ENCODE measurements at places on chromosomes 6 and 20.

- DNase-seq, result no peak
These were observed 32.8 kb upstream of the SIRPB2 start for GRCh38 chr20:1524004-1524403.

GRCh38 chr20:54115172-54115854, 44.9 kb upstream of the BCAS1 start:
- DNase-seq, result no peak

- DNase-seq, result no peak
These were observed 34.6 kb downstream of the C6orf52 start for GRCh38 chr6:10659699-10660348.

DNA sequence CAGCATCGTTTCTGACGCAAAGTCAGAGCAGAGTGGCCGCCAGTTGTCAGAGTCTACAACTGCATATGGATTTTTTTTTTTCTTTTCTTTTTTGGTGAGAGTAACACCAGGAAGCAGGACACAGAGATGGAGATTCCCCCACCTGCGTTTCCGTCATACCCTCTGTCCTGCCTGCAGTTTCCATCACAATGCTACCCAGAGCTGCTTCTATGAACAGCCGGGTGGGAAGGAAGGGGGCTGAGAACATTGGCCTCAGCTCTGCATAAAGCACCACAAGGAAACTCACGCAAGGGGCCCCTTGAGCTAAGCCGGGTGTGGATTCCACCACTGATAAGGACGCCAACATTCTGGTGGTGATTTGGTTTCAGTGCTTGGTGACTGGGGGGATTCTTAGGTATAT, 183.5 kb upstream of the AFDN start:
- DNase-seq, result no peak

GRCh38 chr20:58306421-58307261, 2.9 kb upstream of the RAB22A start:
- peak; percentile 32 for DNase-seq

DNA sequence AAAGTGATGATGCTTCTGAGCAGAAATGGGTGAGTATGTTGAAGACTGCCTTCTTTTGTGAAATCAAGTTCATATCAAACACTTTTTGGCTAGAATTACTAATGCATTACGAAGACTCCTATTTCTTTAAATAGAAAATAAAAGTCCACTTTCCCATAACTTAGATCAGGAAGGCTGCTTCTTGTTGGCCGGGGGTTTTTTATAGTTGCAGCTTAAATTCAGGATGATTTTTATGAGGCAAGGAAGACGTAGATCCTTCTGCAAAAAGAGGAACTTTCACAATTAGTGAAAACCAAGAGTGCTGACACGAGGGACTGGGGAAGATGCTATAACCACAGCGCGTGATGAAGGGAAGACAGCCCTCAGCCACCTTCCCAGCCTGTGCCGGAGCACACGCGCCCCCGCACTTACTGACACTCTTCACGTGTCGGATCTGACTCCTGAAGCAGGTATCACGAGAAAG, 206.1 kb upstream of the PRDM1 start:
- DNase-seq, result no peak

GRCh38 chr6:28817808-28818145, 106.0 kb downstream of the TRIM27 start:
- no peak for DNase-seq

GRCh38 chr20:8891039-8891438, 177.8 kb upstream of the PLCB4 start:
- no peak for DNase-seq

- DNase-seq, result no peak
These were observed 2.0 kb downstream of the FRS3 start for GRCh38 chr6:41777551-41778285.

GRCh38 chr20:33679758-33680485, 5.7 kb upstream of the NECAB3 start:
- DNase-seq, result no peak

DNA sequence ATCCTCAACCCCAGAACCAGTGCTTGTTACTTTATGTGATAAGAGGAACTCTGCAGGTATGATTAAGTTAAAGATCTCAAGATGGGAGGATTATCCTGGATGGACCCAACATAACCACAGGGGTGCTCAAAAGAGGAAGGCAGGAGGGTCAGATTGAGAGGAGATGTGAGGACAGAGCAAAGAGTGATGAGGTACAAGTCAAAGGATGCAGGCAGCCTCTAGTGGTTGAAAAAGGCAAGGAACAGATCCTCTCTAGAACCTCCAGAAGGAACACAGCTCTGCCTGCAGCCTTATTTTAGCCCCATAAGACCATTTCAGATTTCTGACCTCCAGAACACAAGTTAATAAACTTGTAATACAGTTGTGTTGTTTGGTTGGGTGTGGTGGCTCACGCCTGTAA, 41.2 kb downstream of the PDSS2 start:
- no peak for DNase-seq

DNA sequence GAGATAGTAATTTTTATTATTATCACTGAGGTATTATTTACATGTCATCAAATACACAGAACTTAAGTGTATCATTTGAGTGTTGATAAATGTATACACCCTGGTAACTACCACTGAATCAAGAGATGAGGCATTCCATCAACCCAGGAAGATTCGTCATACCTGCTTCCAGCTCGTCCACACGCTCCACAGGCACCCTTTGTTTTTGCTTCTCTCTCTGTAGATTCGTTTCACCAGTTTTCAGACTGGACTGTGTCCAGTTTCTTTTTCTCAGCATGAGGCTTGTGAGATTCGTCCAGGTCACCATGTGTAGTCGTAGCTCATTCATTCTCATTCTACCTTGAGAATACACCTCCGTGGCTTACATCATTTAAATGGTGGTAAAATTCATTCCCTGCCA, 64.5 kb downstream of the BFSP1 start:
- DNase-seq, result no peak

DNA sequence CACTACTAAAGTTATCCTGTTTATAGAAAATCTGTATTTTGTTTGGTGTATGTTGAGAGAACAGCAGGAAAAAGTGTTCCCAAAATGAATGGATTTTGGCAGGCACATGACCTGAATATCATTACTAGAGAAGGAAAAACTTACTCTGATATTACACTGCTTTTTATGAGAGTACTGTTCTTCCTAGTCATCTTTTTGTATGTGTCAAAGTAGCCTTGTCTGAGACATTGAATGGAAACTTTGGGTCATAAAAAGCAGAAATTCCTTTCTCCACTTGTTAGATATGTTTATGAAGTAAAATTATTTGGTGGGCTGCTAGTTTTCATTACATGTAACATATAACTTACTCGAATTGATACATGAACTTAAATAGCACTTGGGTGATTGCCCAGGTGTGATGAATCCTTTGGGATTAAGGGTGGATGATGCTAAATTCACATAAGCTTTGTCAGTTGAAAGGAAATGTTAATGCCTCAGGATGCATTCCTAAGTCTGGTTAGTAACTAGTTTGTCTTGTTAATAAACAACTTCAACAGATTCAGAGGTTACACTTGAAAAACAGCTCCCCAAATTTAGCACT, 206.7 kb downstream of the CENPW start:
- DNase-seq, result no peak

DNA sequence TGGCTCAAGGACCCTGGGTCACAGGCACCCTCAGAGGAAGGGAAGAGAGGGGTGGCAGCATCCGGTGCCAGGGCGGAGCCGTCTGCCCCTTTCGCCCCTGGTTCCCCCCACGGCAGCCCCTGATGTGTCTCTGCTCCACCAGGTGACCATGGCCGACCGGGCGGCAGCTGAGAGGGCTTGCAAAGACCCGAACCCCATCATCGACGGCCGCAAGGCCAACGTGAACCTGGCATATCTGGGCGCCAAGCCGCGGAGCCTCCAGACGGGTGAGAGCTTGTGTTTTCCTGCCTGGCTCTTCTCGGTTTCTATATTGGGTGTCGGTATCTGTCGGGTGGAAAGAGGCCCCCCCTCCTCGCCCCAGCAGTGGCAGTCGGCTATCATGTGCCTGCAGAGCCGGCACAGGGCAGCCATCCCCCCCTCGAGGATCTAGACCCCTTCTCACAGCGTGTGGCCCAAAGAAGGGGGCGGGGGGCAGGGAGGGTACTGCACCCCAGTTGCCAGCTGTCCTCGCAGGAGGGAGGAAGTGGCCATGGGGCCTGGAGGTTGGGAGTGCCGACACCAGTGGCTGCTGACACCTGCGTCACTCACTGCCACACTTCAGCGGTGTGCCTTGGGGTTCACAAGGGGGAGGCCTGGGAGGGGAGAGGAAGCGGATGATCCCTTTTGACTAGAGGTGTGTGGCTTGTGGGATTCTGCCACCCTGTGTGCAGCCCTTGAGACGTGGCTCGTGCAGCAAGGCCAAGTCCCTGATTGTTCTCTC, 1.5 kb downstream of the RBM38 start:
- DNase-seq, result peak; percentile 50

GRCh38 chr6:80605165-80605989, 498.9 kb downstream of the BCKDHB start:
- no peak for DNase-seq

DNA sequence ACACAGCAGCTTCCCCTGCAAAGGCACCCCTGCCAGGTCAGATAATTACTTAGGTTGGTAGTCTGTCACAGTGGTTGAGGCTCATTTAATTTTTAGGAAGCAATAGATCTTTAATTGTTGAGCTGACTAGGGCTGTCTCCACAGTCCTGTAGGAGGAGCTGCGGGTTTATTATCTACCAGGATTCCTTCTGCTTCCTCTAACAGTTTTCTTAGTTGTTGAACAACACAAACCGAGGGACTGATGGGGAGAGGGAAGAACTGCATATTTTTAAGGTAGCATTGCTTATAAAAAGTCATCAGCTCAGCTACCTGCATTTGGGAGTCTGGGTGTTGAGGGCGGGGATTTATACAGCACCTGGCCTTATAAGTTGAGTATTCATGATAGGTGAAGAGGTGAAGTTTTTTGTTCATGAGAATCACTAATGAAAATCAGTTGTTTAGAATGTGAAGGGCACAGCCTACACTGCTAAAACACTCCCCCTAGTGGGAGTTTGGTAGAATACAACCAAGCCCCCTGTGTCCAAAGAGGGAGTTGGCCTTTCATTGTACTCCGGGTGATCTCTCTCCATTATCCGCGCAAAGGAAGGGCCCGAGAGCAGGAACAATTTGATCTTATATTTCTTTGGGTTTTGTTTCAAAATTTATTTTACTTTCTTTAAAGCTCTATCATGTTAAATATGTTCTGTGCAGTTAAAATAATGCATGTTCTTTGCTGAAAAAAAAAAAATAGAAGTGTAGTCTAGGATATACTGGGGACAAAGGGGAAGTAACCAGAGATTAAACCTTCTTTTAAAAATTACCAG, 69.6 kb downstream of the SSR1 start:
- DNase-seq, result peak; percentile 41

DNA sequence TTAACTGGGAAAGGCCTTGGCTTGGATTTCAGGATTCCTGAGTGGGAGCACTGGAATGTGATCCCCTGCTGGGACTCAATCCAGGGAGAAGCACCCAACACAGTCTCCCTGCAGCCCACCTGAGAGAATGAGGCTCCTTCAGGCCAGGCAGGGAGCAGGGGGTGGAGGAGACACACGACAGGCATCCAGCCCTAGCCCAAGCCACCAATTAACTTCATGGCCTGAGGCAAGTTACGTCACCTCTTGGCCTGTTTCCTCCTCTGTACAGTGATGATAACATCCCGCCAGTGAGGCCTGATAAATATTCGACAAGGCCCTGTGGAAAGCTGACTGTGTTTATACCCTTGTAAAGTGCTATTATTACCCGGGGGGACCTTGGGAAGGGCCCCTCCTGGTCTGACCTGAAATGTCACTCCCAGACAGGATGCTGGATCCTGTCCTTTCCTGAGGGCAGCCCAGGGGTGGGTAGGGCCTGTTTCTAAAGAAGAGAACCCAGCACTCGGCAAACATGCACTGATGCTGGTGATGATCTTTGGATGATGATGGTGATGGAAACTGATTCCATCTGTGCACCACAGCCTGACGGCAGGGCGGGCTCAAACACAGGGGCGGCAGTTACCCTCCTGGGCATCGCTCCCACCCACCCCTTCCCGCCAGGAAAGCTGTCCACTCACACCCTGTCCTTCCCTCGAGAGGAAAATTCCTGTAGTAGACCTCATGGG, 12.4 kb downstream of the FRS3 start:
- no peak for DNase-seq

DNA sequence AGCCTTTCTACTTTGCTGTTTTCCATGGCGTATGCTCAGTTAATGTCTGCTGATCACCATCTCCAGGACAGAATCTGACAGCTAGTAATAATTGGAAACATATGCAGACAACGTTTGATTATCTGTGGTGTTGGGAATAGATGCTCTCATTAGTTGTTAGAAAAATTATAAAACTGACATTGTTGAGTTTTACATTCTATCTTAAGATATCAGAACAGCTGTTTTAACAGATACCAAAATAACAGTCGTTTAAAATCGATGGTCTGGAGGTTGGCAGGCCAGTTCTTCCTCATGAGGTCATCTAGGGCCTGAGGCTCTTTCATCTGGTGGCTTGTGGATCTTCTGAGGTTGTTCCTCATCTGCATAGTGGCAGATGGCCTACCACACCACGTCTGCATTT, 137.6 kb downstream of the AIG1 start:
- no peak for DNase-seq

GRCh38 chr6:90135667-90136066, 161.0 kb downstream of the BACH2 start:
- no peak for DNase-seq

GRCh38 chr6:137315081-137315480, 95.9 kb upstream of the IFNGR1 start:
- DNase-seq, result no peak

DNA sequence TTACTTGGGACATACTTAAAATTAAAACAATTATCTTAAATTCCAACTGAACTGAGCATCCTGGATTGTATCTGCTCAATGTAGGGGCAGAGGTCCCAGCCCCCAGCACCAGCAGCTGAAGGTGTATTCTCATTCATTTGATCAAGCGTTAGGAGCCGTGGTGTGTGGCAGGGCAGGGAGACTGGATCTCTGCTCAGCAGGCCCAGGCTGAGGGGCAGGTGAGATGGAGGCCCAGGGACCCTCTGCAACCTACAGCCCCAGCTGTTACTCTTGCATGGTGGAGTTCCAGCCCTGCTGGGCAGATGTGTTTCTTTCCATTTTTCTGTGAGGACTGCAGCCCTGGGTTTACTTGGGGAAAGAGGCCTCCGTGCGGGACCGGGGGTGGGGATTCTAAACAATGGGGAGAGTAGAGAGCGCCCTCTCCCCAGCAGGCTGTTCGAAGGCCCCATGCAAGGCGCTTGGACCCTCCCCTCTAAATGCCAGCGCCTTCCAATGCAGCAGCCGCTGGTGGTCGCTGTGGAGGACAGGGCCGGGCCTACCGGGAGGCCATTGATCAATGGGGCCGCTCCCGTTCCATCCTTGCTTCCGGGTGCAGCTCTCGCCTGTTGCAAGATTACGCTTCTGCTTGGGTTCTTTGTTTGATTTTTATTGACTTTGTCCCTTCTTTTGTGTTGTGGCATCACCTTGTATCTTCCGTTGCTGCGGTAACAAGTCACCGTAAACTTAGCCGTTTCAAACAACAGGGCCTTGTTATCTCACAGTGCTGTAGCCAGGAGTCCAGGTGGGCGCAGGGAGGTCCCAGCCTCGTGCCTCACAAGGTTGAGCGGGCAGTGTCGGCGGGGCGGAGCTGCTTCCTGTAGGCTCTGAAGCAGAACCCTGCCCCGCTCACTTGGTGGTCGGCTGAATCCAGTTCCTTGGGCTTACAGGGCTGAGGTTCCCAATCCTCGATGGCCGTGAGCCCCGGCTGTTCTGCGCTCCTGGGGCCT, 134.8 kb upstream of the PHACTR3 start:
- DNase-seq, result no peak

GRCh38 chr20:15642676-15643075, 930.6 kb downstream of the KIF16B start:
- DNase-seq, result no peak

- DNase-seq, result no peak
These were observed 1.7 kb upstream of the C6orf141 start for GRCh38 chr6:49548613-49549304.
